ENCODE measurements at places on chromosomes 3 and 15. TPM values are rescaled to one million over a fixed set of nuclear protein-coding genes. Genes with fewer than 3 reads are reported as not detected.

GRCh38 chr3:113058188-113058587, 67.4 kb downstream of the GTPBP8 start:
- no peak overlapping the region for H3K27ac ChIP-seq
- no peak for DNase-seq
- H3K36me3 ChIP-seq = no peaks in the 10 kb centered on the region
- H3K4me3 ChIP-seq = no peak overlapping the region

DNA sequence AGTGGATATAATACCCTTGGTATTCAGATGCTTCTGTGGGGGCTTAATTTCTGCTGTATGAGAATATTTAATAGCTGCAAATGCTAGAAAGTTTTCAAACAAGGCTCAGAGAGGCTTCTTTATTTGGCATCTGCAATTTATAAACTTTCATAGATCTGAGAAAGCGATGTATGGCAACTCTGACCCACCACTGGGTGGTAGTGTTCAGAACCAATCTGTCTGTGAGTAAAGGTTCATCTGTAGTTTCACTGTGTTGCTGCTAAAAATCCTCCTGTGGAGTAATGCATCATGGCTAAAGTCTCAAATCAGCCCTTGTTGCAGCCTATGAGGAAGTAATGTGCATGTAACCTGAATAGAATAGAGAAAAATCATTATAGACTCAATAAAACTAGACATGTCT, 47.4 kb downstream of the CLSTN2 start:
- no peaks in the 10 kb centered on the region for H3K36me3 ChIP-seq
- no peak overlapping the region for H3K4me3 ChIP-seq
- no peak for DNase-seq
- no peaks in the 10 kb centered on the region for H3K27me3 ChIP-seq
- H3K4me1 ChIP-seq = no peaks in the 10 kb centered on the region
- no peak overlapping the region for H3K27ac ChIP-seq

- no peak for DNase-seq
- no peaks in the 10 kb centered on the region for H3K36me3 ChIP-seq
- H3K4me1 ChIP-seq = peaks cover 14% of the 10 kb centered on the region
- no peak overlapping the region for H3K27ac ChIP-seq
Observed at GRCh38 chr3:150722267-150722666, 18.5 kb upstream of the ERICH6 start.

The EID1 gene
- 458 TPM for total RNA-seq

GRCh38 chr15:32871883-32872282, 154.1 kb downstream of the GREM1 start:
- H3K27me3 ChIP-seq = no peaks in the 10 kb centered on the region
- H3K4me1 ChIP-seq = no peaks in the 10 kb centered on the region
- no peak for DNase-seq
- H3K36me3 ChIP-seq = no peaks in the 10 kb centered on the region

The CLRN1 gene
- not detected for total RNA-seq

- H3K36me3 ChIP-seq = no peaks in the 10 kb centered on the region
- peaks cover 41% of the 10 kb centered on the region for H3K4me1 ChIP-seq
- no peaks in the 10 kb centered on the region for H3K27me3 ChIP-seq
- no peak overlapping the region for H3K27ac ChIP-seq
- H3K4me3 ChIP-seq = no peak overlapping the region
Observed at GRCh38 chr3:32109256-32109655, 2.8 kb downstream of the GPD1L start.

All from tibial nerve (tissue), 4 donors.